ENCODE measurements at places on chromosomes 6 and 20.
A peak's percentile ranks its signal among the peaks of the same experiment; 100 is the strongest.

- no peak for DNase-seq
Observed at GRCh38 chr6:121533321-121533841, 97.9 kb downstream of the GJA1 start.

DNA sequence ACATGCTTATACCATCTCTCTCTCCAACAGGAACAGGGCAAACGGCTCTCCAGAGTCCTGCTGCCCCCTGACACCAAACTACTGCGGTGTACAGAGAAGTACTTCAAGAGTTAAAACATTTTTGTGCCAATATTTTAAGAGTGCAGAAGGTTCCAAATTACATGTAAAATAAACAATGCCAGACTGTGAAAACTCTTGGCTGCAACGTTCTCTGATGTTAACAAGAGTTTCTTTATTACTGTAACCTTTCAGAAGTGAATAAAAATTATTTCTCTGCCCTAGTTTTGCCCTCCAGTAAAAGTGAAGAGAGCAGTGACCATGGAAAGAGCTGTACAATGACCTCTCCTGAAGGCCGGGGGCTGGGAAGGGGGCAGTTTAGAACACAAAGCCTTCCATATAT is 41.4 kb upstream of the FAM83C start:
- DNase-seq, result no peak

GRCh38 chr20:1209447-1210387 is 6.5 kb downstream of the C20orf202 start:
- DNase-seq, result no peak

DNA sequence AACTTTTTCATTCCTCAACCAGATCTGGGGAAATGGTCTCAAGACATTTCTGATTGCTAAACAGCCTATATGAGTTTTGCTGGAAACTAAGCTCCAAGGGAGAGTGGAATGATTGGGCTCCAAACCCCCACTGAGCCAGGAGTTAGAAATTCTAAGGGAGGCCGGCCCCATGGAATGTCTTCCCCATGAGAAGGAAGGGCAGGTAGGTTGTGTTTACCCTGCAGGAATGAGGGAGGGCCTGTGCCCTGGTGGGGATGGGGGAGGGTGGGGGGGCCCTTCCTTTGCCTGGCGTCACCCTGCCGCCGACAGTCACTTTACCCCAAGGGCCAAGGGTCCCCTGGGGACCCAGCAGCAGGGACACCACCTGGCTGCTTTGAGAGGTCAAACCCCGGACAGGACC is 298.9 kb downstream of the TFAP2C start:
- DNase-seq, result no peak

DNA sequence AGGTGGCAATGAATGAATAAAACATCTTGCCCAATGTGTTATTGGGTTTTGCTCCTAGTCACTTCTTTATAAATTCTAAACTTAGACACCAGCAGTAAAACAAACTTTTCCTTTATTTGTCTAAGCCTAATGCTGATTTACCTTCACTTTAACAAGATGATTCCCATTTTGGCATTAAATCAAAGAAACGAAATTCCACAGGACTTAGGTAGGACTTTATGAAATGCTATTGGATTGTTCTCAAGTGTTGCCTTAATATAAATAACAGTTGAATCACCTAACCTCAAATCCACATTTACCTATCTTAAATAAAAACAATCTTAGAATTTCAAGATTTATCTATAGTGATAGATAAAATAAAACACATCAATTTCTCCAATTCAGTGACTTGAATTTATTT is 831.8 kb downstream of the EPHA7 start:
- DNase-seq, result no peak

- DNase-seq, result no peak
Observed at GRCh38 chr20:13059398-13060136, 50.8 kb downstream of the SPTLC3 start.

DNA sequence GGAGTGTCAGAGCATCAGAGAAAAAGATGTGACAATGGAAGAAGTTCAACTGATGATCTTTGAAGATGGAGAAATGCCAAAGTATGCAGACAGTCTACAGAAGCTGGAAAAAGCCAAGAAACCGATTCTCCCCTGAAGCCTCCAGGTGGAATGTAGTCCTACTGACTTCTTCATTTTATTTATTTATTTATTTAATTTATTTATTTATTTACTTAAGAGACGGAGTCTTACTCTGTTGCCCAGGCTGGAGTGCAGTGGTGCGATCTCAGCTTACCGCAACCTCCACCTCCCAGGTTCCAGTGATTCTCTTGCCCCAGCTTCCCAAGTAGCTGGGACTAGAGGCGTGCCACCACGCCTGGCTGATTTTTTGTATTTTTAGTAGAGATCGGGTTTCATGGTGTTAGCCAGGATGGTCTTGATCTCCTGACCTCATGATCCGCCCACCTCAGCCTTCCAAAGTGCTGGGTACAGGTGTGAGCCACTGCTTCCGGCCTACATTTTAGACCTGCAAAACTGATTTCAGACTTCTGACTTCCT is 2.2 kb upstream of the RPF2 start:
- DNase-seq, result no peak

- DNase-seq, result no peak
Observed at GRCh38 chr6:148757944-148758480, 11.2 kb downstream of the UST start.

- DNase-seq, result no peak
Observed at GRCh38 chr6:5271926-5272325, 10.6 kb downstream of the FARS2 start.

GRCh38 chr6:111278731-111279130 is 191.4 kb downstream of the SLC16A10 start:
- DNase-seq, result no peak

DNA sequence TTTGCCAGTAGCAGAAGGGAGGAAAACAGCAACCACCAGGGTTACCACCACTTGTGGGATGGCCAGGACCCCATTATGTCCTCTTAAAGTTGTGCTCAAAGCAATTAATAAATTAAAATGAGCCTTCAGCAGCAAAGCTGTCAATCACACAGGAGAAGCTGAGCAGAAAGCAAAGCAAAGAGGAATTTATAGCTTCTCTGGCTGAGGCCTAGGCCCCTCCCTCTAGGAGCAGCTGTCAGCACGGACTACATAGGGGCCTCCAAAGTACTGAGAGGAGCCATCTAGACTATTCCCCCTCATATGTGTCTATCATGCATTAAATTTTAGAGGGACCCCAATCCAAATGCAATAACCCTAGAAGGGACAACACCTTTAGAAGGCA is 6.4 kb downstream of the CCND3 start:
- no peak for DNase-seq

DNA sequence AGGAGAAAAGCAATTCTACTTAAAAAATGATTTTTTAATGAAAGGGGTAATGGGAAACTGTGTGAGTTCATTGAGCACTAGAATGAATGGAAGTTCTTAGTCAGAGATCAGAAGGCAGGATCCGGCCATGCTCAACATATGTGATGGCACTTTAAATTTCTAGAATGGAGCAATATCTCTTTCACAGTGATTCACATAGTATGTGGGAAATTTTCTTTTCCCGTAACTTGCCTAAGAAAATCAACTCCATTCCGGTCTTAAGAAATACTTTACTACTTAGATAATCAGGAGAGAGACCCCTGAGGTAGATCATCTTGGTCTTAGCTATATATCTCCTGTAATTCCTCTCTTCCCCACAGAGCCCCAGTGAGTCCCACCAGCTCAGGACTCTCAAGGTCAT is 131.8 kb downstream of the SCML4 start:
- no peak for DNase-seq

GRCh38 chr6:117280922-117281321 is 15.6 kb downstream of the VGLL2 start:
- DNase-seq, result no peak

DNA sequence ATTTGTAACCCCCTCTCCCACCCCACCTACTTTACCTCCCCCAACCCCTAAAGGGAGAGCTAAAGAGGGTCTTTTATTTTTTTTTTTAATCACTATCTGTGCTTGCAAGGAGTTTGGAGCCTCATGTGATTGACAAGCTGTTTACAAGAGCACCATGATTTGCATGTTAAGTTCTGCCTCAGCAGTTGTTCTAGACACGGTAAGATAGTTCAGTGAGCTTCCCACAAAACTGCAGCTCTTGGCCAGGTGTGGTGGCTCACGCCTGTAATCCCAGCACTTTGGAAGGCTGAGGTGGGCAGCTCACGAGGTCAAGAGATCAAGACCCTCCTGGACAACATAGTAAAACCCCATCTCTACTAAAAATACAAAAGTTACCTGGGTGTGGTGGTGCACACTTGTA is 5.0 kb upstream of the PXDC1 start:
- no peak for DNase-seq

GRCh38 chr6:150599199-150600009 is at the start of gene PLEKHG1:
TSS of gene PLEKHG1 (plus strand) at chr6:150599885. CDS start at chr6:150733682, 133,797 bp downstream.
- peak; percentile 13 for DNase-seq

GRCh38 chr20:61933481-61933950 is 132.2 kb downstream of the TAF4 start:
- no peak for DNase-seq

DNA sequence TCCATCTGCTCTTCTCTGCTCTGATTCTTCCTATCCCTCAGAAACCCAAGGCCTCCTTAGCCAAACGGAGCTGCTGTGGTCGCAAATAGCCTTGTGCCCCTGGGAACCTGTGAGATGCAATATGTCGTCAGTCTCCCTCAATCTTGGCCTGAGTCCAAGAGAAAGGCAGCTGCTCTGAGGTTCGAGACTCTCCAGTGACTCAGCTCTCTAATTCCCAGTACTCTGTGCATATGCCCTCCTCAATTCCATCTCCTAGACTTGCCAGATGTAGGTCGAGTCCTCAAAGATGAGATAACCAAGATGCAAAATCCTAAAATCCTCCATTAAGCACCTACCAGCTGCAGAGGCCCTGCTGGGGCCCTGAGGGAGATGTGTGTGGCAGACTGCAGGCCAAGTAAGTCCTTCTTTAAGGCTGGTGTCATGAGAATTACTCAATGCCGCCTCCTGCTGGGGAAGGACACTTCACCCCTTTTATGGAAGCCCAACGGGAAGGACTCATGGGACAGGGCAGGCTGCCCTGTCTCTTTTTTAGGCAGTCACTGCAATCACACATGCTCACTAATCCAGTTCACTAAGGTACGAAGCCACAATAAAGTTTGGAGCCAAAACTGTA is 28.5 kb downstream of the C6orf15 start:
- no peak for DNase-seq

- DNase-seq, result no peak
Observed at GRCh38 chr20:63505723-63506122, 6.8 kb upstream of the EEF1A2 start.

DNA sequence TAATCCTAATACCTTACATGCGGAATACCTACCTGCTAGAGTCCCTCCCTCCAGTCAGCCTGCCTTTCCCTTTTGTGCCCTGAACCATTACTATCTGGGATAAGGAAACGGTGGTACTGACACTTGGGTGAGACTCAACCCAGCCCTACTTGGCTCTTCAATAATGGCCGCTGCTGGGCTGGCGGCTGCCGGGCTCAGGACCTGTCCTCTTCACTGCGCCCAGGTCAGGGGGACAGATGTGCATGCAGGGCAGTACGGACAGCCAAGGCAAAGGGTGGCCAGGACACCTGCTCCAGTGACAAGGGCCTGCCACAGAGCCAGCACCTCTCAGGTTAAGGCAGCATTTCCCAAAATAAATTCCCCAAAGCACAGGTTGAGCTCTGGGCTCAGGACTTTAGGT is 29.9 kb downstream of the UBE2V1 start:
- no peak for DNase-seq

DNA sequence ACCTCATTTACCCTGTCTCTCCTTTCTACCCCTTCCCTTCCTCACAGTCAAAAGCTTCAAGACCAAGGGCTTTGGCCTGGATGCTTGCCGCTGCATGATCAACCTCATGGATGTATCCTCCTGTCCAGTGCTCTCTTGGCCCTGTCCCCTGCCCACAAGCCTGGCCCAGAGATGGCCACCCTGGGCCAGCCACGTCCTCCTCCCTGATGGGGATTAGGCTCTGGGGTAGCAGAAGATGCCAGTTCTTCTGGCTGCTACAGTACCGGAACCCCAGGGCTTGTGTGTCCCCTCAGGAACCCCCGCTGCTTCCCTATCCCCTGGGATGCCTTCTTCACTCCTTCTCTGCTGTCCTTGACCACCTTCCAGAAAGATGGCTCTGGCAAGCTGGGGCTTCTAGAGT is 22.3 kb downstream of the CAPN11 start:
- no peak for DNase-seq

DNA sequence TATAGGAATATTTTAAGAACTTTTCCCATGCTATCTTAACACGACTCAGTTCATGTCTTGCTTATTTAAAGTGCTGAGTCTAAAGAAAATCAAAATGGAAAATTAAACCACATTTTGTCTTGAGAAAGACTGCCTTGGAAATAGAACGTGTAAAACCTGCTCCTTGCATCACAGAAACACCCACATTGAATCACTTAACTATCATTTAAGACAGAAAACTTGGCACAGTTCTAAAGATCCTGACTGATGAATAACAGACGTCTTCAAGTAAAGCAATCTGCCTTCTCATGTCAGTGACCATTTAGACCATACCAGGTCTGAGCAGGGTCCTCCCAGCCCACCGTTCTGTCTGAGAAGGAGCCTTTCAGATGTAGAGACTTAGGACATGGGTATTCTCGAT is 7.4 kb downstream of the PERP start:
- DNase-seq, result no peak

- no peak for DNase-seq
Observed at GRCh38 chr6:30819297-30819917, 64.9 kb upstream of the DDR1 start.

- DNase-seq, result no peak
Observed at GRCh38 chr6:89794324-89794723, 25.3 kb downstream of the MDN1 start.

DNA sequence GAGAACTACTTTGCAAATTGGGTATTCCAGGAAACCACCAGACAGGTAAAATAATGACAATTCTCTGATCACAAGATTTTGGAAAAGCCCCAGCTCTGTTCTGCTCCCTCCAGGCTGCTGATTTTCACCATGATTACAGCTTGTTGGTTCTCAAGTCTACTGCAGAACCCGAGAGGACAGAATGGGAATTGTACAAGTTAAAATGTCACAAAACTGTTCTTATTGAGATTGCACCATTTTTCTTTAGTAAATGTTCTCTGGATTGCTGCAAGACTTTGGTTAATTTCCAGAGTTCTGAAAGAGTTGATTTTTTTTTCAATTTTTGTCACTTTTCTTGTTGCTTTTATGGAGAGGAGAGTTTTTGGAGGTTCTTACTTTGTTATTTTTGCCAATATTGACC is 27.1 kb upstream of the HLA-DOA start:
- no peak for DNase-seq

DNA sequence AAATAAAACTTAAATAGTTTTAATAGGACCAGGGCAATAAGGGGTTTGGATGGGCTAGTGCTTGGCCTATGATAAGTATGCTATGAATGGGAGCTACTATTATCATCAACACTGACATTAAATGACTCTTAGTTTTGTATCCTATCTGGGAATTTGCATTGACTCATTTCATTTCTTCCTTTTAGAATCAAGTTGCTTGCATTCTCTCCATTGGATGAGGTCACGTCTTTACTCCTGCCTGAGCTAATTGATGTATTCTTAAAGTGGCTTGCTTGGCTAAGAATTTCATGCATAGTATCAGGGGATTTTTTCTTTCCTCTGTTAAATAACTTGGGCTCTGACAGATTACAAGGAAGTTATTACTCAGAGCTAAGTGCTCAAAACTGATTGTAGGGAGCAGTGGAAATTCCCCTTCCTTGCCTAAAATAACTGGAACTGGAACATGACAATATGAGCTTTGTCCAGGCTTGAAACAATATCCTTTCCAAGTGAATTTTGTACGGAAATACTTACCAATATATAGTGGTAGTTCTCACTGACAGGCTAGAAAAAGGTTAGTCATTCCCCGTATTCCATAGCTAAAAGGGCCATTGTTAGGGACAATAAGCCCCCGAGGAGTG is 169.9 kb downstream of the BCAS1 start:
- DNase-seq, result no peak

GRCh38 chr6:84358581-84358980 is 131.1 kb upstream of the CEP162 start:
- DNase-seq, result no peak

- DNase-seq, result peak; percentile 69
Observed at GRCh38 chr20:44979090-44979621, 12.8 kb downstream of the STK4 start.

Measured in T-helper 22 cell (primary cell).